ACHN (cell line): ENCODE measurements at places on chromosomes 1 and 21.

DNA sequence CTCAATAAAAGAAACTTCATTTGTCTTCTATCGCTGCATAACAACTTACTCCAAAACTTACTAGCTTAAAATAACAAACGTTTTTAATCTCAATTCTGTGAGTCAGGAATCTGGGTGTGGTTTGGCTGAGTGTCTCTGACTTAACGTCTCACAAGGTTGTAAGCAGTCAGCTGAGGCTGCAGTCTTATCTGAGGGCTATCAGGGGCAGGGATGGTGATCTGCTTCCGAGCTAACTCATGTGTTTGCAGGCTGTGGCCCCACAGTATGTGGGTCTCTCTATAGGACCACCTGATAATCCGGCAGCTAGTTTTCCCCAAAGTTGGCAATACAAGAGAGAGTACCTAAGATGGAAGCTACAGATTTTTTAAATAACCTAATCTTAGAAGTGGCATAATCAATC lies 234.2 kb upstream of the FGGY start:
- DNase-seq = no peak

DNA sequence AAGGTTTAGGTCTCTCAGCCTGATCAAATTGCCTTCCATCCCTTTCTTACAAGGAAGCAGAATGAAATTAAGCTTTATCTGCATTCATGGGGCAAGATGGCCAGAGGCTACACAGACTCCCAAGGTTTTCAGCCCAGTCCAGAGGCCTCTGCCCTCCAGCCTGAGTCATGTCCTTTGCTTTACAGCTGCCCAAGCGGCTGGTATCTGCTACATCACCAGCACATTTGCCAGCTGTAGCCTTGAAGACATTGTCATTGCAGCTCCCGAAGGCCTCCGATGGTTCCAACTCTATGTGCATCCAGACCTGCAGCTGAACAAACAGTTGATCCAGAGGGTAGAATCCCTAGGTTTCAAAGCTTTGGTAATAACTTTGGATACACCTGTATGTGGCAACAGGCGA lies 16.0 kb downstream of the HAO2 start:
- no peak for DNase-seq

DNA sequence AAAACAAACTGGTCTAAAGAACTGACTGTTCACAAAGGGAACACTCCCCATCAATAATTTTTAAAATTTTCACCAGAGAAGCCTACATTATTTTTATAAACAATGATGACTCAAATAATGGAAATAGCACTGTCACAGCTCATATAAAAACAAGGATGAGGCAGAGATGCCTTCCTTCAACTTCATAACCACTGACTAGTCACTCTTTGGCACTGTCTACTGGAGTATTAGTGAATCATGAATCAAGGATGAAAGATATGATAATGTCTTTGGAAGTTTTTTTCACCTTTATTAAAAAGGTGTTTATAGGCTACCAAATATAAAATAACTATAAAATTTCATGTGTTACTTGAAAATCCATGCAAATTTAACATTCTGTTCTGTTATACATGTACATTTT lies 316.9 kb downstream of the VAV3 start:
- peak; percentile 78 for DNase-seq

GRCh38 chr1:232998646-232999045 lies 48.2 kb downstream of the NTPCR start:
- no peak for DNase-seq

DNA sequence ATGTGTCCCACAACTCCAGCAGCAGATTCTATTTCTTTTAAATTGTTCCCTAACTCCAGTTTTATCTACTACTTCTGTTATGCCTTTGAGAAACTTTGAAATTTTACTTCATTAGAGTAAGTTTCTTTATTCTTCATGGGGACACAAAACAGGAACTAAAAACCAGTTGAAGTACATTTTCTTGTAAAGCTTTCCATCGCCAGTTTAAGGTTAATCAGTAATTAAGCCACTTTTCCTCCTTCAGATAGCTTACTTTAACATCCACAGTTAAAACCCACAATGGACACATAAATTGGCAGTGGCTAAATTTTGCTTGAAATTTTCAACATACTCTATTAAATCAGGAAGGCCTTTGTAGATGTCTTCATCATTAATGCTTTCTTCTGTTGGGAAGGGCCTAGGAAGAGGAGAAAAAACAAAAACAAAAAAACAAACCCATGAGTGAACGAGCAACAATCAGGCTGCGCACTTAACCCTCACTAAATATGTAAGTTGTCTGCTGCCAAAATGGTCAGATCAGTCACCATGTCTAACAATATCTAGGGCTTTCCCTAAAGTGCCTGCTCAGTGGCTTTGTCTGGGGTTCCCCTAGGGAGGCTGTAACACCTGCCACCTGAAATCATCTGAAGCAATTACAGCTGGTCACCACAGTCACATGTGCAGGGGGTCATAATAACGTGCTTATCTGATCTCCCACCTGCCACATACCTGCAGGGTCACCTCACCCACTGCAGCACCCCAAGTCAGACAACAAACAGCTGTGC lies 187.9 kb downstream of the VAV3 start:
- DNase-seq = no peak

- DNase-seq = no peak
Observed at GRCh38 chr1:16158025-16158424, 2.2 kb upstream of the EPHA2 start.

DNA sequence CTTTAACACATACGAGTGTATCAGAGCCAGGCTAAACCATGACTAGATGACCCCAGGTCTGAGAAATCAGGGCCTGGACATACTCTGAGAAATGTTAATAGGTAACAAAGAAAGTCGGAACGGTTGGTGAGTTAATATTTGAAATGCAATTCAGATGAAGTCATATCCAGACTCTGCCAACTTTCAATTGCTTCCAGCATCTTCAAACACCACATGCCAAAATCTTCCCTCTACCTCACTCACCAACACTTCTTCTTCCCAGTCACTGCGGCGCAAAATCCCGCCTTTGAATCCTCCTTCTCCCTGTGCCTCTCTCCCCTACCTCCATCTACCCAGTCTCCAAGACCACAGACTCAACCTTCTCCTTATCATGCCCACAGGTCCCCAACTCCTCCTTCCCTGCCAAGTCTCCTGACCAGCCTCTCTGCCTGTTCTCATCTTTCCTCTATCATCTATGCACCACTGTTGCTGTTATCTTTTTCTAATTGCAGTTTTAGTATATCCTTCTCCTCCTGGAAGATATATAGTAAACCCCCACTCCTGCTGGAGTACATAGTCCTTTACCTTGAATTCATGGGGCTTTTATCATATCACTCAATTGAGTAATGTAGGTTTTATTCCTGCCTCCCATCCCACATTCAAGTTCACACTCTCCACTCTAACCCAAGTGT lies 41.3 kb downstream of the ZBTB18 start:
- peak; percentile 98 for DNase-seq

DNA sequence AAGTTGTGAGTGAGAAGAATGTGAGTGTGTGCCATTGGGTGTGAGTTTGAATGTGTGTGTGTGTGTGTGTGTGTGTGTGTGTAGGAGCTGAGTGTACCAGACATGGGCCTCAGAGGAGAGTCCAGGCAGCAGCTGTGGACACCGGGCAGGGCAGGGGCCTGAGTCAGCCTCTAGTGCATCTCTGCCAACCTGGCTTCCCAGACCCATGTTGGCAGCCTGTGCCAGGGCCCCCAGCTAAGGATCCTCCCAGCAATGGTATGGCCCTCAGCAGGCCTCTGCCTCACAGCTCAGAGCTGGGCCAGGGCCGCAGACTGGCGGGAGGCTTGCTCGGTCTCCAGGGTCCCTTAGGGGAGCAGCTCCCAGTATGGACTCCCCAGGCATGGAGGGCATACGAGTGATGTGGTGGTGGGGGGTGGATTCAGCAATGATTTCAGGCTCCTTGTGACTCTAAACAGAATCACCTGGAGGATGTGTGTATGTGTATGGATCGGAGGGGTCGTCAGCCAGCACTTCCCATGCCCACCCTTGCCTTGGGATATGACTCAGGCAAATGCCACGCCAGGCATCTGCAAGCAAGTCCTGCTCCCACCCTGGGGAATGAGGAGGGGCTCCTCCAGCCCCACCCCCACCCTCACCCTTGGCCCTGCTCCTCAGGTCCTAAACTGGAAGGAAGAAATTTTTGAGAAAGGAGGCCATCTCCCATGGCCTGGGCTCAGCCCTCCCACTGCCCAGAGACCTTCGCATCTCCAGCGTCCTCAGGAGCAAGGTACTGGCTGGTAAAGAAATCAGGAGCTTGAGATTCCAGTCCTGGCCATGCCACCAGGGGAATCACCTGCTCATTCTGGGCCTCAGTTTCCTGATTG lies 1.8 kb upstream of the FOXO6 start:
- no peak for DNase-seq

DNA sequence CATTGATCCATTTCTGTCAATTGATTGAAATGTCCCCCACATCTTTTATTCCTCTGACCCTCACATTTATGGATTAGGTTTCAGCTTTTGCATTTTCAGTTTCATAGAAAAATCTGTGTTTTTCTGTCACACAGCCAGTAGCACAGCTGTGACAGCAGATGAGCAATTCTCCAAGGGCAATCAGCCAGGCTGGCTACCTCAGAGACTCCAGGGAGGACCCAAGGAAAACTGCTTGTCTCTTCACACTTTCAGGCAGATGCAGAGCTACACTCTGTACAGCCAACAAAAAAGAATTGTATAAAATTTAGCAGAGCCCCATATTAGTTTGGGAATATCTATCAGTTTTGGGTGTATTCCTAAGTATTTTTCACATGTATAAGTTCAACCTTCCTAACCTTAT lies 257.2 kb downstream of the LRRC7 start:
- no peak for DNase-seq

GRCh38 chr1:22830757-22831340 lies 120.2 kb downstream of the EPHB2 start:
- DNase-seq = no peak

- DNase-seq = no peak
Observed at GRCh38 chr1:156308078-156308477, 9.0 kb upstream of the VHLL start.

GRCh38 chr1:147545133-147545532 lies 3.8 kb downstream of the BCL9 start:
- DNase-seq = peak; percentile 64

- DNase-seq = no peak
Observed at GRCh38 chr1:167964646-167965045, 27.8 kb upstream of the MPC2 start.

DNA sequence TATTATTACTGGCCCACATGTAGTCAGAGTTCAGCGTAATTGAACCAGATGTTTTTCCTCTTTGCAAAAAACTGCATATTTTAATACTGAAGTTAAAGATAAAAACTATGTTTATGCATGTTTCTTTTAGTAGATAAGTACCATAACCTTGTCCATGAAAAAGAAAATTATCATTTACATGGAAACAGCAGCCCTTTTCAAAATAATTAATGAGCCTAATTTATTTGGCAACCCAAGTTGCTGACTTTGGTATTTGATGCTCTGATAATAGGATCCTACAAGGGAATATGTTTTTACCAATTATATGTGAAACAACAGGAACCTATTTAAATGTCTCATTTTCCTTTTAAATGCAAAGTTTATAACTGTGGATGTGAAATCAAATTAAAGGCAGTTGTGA lies 281.3 kb upstream of the C1orf105 start:
- no peak for DNase-seq

DNA sequence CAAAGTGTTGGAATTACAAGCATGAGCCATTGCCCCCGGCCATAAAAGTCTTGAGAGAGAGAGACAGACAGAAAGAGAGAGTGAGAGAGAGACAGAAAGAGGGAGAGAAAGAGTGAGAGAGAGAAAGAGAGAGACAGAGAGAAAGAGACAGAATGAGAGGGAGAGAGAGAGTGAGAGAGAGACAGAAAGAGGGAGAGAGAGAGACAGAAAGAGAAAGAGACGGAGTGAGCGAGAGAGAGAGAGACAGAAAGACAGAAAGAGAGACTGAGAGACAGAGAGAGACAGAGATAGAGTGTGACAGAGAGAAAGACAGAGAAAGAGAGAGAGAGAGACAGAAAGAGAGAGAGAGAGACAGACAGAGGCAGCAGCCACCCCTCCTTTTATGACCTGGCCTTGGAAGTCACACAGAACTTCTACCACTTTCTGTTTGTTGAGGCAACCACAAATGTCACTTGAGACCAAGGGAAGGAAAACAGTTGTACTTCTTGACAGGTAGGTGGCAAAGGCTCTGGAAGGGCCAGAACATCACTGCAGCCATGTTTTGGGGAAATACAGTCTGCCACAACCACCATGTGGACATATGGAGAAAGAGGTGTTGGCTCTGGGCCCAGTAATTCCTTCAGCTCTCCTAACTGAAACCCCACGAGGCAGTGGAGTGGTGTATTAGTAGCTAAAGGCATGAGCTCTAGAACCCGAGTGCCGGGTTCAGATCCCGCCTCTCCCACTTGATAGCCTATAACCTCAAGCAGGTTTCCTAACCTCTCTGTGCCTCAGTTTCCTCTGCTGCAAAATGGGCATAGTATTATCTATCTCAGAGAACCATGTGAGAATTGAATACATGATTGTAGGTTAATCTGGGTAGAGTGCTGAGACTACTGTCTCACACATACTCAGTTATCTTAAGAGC lies 50.6 kb downstream of the TNFRSF8 start:
- DNase-seq = no peak

DNA sequence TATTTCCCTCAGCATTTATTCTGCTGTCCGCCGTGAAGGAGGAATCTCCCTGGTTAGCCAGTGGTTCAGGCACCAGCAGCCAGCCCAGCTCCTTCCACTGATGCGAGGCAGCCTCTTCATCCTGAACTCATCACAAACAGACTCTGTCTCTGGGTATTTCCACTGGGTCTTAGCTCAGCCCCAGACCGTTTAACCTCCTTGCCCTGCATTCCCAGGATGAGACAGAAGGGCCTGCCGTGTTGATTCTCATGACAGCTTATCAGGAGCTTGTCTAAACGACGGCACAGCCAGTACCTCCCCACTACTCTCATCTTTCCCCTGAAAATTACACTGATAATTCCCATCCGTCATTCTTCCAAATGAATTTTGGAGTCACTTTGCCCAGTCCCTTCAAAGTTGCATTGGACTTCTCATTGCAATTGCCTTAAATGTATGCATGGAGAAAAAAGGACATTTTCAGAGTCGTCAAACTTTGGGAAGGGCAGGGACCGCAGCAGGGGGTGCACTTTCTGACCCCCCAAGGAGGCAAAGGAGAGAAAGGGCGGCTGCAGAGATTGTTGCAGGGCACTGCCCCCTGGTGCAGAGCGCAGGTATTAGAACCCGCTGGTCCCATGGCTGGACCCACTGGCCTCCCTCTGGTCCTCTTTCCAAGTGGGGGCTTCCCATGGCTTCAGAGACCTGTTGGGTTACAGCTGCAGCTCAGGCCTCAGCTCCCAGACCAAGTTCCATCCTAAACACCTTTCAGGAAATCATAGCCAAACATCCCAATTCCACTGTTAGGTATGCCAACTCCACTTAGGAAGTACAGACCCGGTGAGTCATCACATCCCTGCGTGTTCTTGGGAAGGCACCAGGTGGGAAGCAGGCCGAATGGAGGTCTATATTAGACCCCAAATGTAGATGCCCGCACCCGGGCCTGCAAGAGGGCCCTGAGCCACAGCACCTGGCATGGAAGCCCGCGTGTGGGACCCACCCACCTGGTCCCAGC lies 3.7 kb upstream of the MEGF6 start:
- DNase-seq = peak; percentile 26

- no peak for DNase-seq
Observed at GRCh38 chr21:45162809-45163208, 88.4 kb downstream of the ADARB1 start.
